ENCODE measurements at places on chromosomes 2 and 18. TPM values are rescaled to one million over a fixed set of nuclear protein-coding genes. Genes with fewer than 3 reads are reported as not detected.

- H3K27me3 ChIP-seq = peaks cover 60% of the 10 kb centered on the region
- no peak overlapping the region for H3K27ac ChIP-seq
- no peak for DNase-seq
- no peaks in the 10 kb centered on the region for H3K4me1 ChIP-seq
- no peak overlapping the region for H3K4me3 ChIP-seq
- no peaks in the 10 kb centered on the region for H3K36me3 ChIP-seq
These were observed 31.5 kb upstream of the SIX2 start for GRCh38 chr2:45040786-45041185.

GRCh38 chr18:48186861-48187260 is 222.3 kb downstream of the ZBTB7C start:
- H3K4me1 ChIP-seq = peaks cover 7% of the 10 kb centered on the region
- no peaks in the 10 kb centered on the region for H3K27me3 ChIP-seq
- peak overlapping the region; percentile 51 for H3K27ac ChIP-seq
- H3K4me3 ChIP-seq = no peak overlapping the region

DNA sequence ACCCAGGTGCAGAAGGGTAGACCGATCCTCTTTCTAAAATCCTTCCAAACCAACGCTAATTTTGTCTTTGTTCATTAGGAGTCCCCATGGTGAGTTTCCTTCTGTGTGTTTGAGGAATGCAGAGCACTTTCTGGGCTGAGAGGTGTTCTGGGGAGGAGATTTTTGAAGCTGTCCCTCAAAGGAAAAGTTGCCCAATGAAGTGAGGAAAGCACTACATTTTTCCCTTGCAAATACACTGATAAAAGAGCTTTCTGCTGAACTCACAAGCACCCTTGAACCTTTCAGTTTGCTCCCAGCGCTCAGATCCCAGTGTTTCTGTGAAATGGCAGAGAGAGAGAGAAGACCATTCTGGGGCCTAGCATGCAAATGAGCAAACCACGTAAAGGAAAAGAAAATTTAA is 299.6 kb upstream of the FANCL start:
- no peaks in the 10 kb centered on the region for H3K4me1 ChIP-seq
- H3K36me3 ChIP-seq = no peaks in the 10 kb centered on the region
- no peak for DNase-seq
- H3K4me3 ChIP-seq = no peak overlapping the region

GRCh38 chr18:23380817-23381216 is 72.3 kb upstream of the RIOK3 start:
- no peak for DNase-seq
- H3K4me1 ChIP-seq = peaks cover 9% of the 10 kb centered on the region
- no peaks in the 10 kb centered on the region for H3K36me3 ChIP-seq

GRCh38 chr2:58067001-58067400 is 20.4 kb downstream of the VRK2 start:
- peaks cover 17% of the 10 kb centered on the region for H3K36me3 ChIP-seq
- no peak for DNase-seq
- H3K27ac ChIP-seq = no peak overlapping the region
- H3K4me3 ChIP-seq = no peak overlapping the region

DNA sequence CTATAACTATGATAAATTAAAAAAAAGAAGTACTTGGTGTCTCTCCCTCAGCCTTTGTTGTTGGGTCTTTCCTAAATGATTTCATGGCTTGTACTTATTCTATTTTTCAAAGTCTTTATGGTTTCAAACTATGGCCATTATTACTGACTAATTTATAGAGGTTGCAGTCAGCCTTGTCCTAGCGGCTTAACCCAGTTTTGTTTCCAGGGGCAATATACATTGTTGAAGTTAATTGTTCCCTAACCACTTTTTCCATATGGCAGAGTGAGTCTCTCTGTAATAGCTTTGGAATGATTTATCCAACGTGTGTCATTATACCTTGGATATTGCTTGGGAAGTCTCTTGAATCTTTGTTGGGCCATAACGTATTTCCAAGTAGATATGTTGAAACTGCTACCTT is 408.8 kb downstream of the HRH4 start:
- H3K4me3 ChIP-seq = no peak overlapping the region
- DNase-seq = no peak
- H3K36me3 ChIP-seq = no peaks in the 10 kb centered on the region
- no peaks in the 10 kb centered on the region for H3K27me3 ChIP-seq
- no peaks in the 10 kb centered on the region for H3K4me1 ChIP-seq

DNA sequence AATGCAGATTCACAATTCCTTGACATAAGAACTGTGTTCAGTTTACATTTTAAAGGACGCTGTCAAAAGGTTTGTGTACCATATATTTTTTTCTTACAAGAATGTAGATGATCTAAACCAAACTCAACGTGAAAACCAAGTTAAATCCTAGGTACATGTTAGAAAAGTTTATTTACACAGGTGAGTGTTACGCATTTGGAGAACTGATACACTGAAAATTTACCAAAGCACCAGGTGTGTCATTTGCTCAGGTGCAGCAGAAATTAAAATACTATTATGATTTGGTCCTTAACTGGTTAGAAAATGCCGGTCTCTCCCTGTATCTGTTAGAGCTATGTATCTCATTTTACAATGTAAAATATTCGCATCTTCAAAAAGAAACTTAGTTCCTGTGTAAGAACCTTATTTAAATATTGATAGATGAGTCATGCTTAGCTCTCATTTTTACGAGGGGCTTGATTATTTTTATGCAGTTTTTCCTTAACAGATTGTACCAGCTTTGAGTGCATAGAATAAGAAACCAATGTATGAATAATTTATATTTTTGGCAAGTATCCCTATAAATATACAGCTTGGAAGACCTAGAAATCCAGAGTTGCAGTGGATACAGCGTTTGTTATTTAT is 25.1 kb downstream of the MFF start:
- H3K27ac ChIP-seq = no peak overlapping the region
- H3K4me1 ChIP-seq = no peaks in the 10 kb centered on the region
- no peak overlapping the region for H3K4me3 ChIP-seq
- H3K27me3 ChIP-seq = no peaks in the 10 kb centered on the region

GRCh38 chr18:75530566-75531211 is 103.2 kb upstream of the SMIM21 start:
- peaks cover 36% of the 10 kb centered on the region for H3K27me3 ChIP-seq
- peak; percentile 66 for DNase-seq
- no peaks in the 10 kb centered on the region for H3K36me3 ChIP-seq
- no peaks in the 10 kb centered on the region for H3K4me1 ChIP-seq

DNA sequence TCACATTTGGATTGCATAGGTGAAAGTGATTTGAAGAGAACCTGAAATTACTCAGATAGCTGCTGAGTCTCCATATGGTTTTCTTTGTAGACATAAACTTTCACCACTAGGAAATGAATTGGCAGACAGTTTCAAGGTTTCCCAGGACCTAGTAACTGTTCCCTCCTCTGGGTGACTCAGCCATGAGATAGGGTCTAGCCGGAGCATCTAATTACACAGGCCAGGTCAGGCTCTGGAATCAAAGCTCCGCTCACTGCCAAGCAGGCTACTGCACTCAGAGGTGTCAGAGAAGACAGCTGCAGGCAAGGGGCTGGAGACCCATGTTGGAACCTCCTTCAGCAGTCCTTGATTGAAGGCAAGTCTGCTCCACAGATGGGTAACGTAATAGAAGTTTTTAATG is 429.2 kb downstream of the TNS1 start:
- H3K27ac ChIP-seq = no peak overlapping the region
- DNase-seq = no peak
- no peaks in the 10 kb centered on the region for H3K27me3 ChIP-seq
- H3K36me3 ChIP-seq = no peaks in the 10 kb centered on the region
- H3K4me1 ChIP-seq = no peaks in the 10 kb centered on the region
- no peak overlapping the region for H3K4me3 ChIP-seq

DNA sequence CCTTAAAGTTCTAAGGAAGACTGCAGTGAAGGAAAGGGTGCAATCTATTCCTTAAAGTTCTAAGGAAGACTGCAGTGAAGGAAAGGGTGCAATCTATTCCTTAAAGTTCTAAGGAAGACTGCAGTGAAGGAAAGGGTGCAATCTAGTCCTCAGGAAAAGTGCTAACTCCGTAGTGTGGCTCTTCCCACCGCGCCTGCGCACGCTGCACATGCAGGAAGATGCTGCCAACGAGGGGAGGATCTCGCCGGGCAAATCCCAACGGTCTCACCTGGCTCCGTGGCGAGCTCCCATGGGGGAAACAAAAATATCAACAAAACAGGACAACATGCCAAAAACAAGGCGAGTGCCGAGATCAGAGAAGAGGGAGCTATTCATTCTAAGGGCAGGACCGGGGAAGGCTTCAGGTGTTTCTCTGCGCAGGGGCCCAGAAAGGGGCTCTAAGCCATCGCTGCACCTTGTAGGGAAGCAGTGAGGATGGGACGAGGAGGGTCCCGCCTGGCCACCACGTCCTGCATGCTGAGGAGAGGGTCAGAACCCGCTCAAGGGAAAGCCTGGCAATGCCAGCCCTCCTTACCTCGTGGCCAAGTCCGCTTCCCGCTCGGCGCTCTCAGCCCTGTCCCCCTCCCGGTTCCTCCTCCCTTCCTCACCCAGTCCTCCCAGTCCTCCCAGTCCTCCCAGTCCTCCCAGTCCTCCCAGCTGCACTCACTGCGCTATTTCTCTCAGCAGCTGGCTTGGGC is 24.5 kb downstream of the TIMM21 start:
- no peak for DNase-seq
- no peaks in the 10 kb centered on the region for H3K36me3 ChIP-seq
- no peak overlapping the region for H3K4me3 ChIP-seq
- H3K27ac ChIP-seq = no peak overlapping the region

DNA sequence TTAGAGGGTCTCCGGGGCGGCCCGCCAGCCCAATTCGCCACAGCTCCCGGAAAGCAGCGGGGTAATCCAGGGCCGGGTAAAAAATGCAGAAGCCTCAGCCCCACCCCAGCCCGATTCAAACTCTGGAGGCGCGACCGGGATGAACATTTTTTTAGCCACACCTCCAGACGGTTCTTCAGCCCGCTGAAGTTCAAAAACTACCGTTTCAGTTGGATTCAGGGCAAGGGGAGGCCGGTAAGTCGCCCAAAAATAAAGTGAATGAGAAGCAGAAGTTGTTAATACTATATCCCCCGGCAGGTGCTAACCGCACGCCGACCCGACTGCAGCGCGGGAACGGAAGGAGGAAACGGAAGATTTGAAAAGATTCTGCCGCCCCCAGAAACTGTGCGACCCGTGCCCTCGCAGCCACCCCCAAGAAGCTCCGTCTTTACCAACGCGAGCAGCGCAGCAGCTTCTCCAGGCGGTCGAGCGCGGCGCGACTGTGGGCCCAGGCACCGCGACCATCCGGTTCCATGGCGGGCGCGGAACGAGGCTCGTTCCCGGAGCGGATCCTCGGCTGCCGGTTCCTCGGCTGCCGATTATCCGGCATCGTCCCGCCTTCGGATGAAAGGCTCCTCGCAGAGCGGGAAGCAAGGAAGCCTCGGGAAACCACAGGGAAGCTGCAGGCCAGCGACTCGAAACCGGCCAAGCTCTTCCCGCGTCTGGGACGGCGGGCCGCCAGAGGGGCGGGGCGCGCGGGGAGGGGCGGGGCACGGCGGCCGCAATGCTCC is at the start of gene BARD1:
Gene BARD1 (minus strand): TSS at position 703 of the 770 bp plus-strand sequence. CDS start 114 bp downstream, at position 589.
- peak within 1 kb of the TSS; percentile 91 for H3K27ac ChIP-seq
- peaks cover 45% of the 10 kb centered on the region for H3K4me1 ChIP-seq
- H3K27me3 ChIP-seq = no peaks in the 10 kb centered on the region
- H3K4me3 ChIP-seq = peak within 1 kb of the TSS; percentile 94
- peak; percentile 59 for DNase-seq

DNA sequence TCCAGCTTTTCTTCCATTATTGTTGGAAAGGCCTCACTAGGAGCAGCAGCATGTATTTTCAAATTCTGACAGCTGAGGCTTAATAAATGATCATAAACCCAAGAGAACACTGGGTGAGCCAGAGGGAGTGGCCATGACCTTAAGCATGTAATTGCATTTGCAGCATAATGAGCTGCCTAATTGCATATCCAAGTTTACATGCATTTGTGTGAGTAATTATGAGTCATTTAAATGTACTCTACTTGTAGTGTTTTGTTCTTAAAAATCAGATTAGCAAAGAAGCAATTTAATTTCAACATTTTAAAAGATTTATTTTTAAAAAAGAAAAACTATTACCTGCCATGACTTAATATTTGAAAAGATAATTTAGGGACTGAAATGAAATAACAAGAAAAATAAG is 74.8 kb downstream of the NOL10 start:
- peaks cover 16% of the 10 kb centered on the region for H3K4me1 ChIP-seq
- no peak overlapping the region for H3K4me3 ChIP-seq
- peaks cover 12% of the 10 kb centered on the region for H3K36me3 ChIP-seq
- DNase-seq = no peak
- no peaks in the 10 kb centered on the region for H3K27me3 ChIP-seq
- H3K27ac ChIP-seq = no peak overlapping the region

- H3K4me3 ChIP-seq = no peak overlapping the region
- H3K27me3 ChIP-seq = no peaks in the 10 kb centered on the region
- H3K36me3 ChIP-seq = no peaks in the 10 kb centered on the region
- H3K27ac ChIP-seq = no peak overlapping the region
- peaks cover 18% of the 10 kb centered on the region for H3K4me1 ChIP-seq
- no peak for DNase-seq
These were observed 126.1 kb downstream of the PHLPP1 start for GRCh38 chr18:62841405-62841804.

- H3K4me3 ChIP-seq = no peak overlapping the region
- peaks cover 28% of the 10 kb centered on the region for H3K27me3 ChIP-seq
- peaks cover 12% of the 10 kb centered on the region for H3K4me1 ChIP-seq
- no peaks in the 10 kb centered on the region for H3K36me3 ChIP-seq
These were observed 251.3 kb downstream of the EIPR1 start for GRCh38 chr2:3126171-3126910.

DNA sequence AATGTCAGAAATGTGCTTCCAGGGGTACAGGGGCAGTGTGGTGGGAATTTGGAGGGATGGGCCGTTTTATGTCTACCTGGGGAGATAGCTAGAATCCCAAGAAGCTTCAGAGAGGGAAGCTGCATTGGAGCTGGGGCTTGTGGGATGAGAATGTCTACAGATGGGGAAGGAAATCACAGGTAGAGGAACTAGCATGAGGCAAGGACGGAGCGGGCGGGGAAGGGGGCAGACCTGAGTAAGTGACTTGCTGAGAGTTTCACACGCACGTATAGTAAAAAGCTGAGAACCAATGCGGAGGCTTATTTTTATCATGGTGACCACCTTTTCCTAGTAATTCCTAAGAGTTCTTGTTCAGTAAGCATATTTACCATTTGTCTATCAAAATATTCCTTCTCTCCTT is 6.3 kb downstream of the C2orf80 start:
- DNase-seq = no peak
- no peaks in the 10 kb centered on the region for H3K36me3 ChIP-seq
- no peak overlapping the region for H3K27ac ChIP-seq
- H3K27me3 ChIP-seq = peaks cover 49% of the 10 kb centered on the region
- H3K4me1 ChIP-seq = no peaks in the 10 kb centered on the region
- no peak overlapping the region for H3K4me3 ChIP-seq

GRCh38 chr2:149098701-149099100 is 60.2 kb downstream of the LYPD6B start:
- peaks cover 8% of the 10 kb centered on the region for H3K27me3 ChIP-seq
- H3K4me1 ChIP-seq = no peaks in the 10 kb centered on the region
- no peaks in the 10 kb centered on the region for H3K36me3 ChIP-seq
- no peak overlapping the region for H3K4me3 ChIP-seq
- no peak overlapping the region for H3K27ac ChIP-seq
- DNase-seq = no peak

The IL36B gene
- total RNA-seq = not detected

The LYPD6 gene
- 0.08 TPM for total RNA-seq

The CCDC121 gene
- 6.8 TPM for total RNA-seq

The AMER3 gene
- not detected for total RNA-seq

The MPP4 gene
- total RNA-seq = not detected

The IL18R1 gene
- 1.8 TPM for total RNA-seq

The SDC1 gene
- 0.41 TPM for total RNA-seq

The TCF7L1 gene
- 7.0 TPM for total RNA-seq

The SETBP1 gene
- 10.3 TPM for total RNA-seq

The SULT1C2 gene
- total RNA-seq = 1.9 TPM

Data from left ventricle myocardium inferior (tissue), 1 donor.